Fibroblast of the conjunctiva (primary cell): ENCODE measurements at places on chromosomes 3 and 15.

- no peak for DNase-seq
These were observed 688 bp downstream of the SETD5 start for GRCh38 chr3:9397906-9398699.

DNA sequence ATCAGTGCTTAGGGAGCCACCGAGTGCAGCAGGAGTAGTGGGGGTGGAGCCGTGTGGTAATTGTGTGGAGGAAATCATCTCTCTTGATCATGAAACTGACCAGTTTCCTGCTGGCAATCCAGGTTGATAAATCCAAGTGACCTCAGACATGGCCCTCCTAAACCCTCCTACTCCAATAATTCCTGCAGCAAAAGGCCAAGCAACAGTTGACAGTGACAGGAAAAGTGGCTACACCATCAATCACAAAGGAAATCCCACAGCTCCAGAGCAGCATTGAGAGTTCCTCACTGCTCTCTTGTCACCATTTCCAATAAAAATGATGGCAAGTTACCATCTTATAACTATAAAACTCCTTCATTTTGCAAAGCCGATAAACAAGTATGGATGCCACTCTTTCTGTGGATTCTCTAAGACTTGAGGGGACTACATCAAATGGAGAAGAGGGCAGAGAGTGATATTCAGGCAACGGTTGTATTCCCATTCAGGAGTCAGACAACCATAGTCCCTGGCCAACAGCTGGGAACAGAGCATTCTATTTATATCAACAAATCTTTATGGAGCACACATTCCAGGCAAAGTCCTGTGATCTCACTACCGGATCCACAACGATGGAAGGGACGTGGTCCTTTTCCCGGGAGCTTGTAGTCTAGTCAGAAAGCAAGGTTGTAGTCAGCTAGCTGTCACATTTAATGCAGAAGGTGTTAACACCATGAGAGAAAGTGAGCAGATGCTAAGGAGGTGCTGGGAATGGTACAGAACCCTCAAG, 312.5 kb upstream of the CTNNB1 start:
- DNase-seq: no peak

DNA sequence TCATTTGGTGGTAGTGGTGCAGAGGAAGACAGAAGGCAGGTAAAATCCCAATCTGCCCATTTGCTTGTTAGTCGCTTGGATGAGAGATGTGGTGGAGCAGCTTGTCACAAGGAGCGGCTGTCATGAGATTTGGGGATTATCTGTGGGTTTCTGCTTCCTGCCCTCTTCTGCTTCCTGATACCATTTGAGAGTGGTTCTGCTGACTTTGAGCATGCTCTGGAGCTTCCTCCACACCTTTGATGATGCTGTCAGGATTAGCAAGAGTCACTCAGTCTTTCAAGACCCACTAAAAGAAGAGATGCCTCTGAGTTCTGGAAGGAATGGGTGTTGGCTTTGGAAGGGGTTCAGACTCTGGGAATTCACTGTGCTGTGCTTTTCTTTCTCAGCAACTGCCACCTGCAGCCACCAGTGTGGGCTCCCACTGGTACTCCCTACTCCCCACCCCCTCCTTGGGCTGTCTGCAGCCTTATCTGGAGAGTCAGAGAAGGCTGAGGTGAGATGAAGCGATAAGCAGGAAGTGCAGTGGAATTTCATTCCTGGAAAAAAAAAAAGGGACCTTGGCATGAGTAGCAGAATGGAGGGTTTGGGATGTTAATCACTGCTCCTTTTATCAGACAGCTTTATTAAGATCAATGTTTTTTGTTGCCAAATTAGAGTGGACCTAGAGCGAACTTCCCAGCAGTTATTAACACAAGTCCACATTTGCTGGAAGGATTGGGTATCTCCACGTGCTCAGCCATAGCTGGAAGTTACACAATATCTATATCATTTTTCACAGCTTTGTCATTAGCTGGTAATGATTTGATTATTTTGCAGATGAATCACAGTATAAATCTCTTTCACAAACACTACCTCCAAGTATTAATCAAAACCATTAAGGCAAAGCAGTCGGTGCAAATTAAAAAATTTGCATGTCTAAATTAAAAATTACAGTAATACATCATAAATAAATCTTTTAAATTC, 233.0 kb upstream of the SATB1 start:
- no peak for DNase-seq

DNA sequence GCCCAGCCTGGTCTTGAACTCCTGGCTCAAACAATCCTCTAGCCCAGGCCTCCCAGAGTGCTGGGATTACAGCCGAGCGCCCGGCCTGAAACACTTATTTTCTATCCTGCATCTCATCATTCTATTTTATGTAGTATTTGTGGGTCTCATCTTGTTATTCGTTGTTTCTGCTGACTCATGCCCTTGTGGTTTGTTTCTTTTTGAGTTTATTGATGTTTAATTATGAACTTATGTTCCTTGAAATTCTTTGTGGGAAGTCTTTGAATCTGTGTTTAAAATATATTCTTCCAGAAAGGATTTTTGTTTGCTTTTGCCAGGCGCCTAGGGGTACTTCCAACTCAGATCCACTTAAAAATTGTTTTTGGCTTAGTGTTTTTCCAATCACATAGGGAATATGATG, 78.3 kb upstream of the C15orf39 start:
- peak; percentile 29 for DNase-seq

- no peak for DNase-seq
These were observed 358.2 kb downstream of the FEZF2 start for GRCh38 chr3:62015111-62015510.

- DNase-seq: no peak
These were observed 721.4 kb downstream of the VGLL3 start for GRCh38 chr3:86269364-86270155.

- DNase-seq: no peak
These were observed 573.4 kb upstream of the DPPA4 start for GRCh38 chr3:109910772-109911171.

DNA sequence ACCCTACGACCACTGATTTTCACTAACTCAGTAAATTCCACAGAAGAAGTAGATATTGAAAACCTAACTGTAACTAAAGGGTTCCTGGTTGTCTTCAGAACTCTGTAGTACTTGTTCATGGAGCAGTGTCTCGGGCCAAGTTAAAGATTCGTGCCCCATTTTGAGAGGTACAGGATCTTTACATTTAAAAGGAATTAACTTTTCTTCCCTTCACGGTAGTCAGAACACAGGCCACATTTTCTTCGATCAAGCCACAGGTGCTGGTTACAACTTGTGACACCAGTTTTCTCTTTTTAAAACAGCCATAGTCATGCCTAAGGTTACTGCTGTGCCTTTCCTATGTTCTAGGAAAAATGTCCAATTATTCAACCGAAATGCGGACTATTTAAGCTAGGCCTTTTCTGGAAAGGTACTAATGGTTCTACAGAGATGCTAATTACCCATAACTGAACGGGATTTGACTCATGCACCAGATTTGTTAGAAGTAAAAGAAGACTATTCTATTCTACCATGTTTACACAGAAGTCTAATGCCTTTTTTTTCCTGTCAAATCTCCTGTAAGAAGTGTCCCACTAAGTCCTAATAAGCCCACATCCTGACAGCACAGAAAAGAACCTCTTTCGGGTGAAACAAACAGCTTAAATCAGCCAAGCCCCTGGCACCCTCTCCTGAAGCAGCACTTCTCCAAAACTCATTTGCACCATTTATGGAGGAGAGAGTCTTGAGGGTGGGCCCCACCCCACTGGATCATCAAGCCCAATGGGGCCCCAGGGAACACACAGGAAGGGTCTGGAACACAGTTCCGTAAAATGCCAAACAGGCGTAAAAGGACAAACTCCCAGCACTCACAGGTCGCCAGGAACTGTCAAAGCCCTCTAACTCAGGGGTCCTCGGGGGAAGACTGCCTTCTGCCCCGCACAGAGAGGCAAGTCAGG, 1.9 kb downstream of the LRIG1 start:
- DNase-seq: no peak

DNA sequence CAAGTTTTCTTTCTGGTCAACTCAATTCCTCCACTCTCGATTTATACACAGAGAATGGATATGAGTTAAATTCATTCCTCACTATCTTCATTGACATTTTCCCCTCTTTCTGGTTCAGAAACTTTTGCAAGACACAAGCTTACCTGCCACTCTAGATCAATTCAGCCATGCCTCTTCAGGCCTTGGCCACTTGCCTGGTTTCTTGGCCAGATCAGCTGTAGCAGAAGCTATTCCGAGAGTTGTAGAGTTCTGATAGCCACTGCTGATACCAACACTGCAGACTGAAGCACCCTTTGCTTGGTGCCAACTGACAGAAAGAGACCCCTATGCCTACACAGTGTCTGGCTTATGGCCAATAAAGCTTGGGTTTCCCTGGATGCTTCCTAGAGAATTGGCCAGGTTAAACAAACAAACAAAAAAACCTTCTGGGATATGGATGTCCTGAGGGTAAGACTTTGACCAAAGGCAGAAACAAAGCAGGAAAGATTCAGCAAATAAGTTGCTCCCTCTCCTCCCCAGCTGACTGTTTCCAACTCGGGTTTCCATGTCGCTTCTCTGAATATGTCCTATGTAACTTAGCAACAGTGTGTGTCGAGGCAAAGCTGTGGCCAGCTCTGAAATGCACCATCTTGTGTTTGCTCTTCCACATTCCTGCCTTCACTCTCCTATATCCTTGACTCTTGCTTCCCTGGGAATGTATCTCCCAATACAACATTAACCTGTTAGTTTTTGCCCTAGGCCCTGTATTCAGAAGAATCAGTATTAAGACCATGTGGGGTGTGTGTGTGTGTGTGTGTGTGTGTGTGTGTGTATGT, 521.6 kb downstream of the EPHA3 start:
- no peak for DNase-seq

- no peak for DNase-seq
These were observed 230.4 kb downstream of the ABHD5 start for GRCh38 chr3:43921056-43921648.

DNA sequence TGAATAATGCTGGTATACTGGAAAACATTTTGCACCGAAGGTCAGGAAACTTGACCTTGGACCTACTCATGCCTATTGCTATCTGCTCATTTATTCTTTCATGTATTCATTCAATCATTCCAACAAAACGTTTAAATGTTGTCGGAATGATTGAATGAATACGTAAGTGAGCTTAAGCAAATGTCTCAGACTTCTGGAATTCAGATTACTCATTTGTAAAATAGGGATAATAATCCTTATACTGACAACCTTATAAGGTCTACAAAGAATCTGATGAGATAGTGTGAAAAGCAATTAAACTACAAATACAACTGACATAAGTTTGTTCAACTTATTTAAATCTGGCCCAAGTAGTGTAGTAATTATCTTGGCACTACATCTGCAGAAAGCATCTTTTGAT, 288.7 kb downstream of the WDR72 start:
- DNase-seq: no peak

- DNase-seq: peak; percentile 26
These were observed 143.7 kb upstream of the ZNF385D start for GRCh38 chr3:21894459-21895340.
